Cardiac muscle cell (in vitro differentiated cells and primary cell): ENCODE measurements at places on chromosomes 3 and 15. TPM values are rescaled to one million over a fixed set of nuclear protein-coding genes. Genes with fewer than 3 reads are reported as not detected.

GRCh38 chr3:4589475-4590097 is 96.4 kb downstream of the ITPR1 start:
- no peak for DNase-seq

- no peak for DNase-seq
These were observed 12.8 kb upstream of the MTMR10 start for GRCh38 chr15:31004220-31004733.

DNA sequence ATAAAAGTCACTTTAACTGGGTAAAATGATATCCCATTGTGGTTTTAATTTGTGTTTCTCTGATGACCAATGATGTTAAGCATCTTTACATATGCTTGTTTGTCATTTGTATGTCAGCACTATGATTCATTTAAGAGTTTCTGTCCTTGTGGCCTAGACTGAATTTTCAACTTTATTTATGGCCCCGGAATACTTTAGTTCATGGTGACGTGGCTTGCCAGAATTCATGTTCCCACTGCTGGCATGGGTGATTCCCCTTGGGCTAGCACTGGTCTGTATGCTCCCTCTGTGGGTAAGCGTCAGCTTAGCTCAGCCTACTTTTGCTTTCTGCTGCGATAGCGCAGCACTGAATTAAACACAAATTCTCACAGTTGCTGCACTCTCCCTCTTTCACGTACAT is 436.3 kb upstream of the SGO1 start:
- no peak for DNase-seq

DNA sequence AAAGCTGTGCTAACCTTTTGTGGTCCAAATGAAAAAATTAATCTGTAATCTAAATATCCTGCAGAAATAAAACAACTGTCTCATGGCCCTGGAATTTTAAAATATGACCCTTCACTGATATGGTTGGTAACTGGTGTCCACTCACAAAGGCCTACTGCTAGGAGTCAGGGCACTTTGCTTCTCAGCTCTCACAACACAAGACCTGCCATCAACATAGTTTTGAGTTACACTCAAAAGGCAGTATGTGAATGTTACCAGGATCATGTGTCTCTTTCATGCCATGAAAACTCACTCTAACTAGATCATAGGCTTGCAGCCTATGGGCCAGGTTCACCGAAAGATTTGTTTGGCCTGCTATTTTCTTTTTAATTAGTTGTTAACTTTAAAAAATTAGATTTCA is 10.0 kb upstream of the MLF1 start:
- peak; percentile 36 for DNase-seq

The ULK3 gene
- total RNA-seq: 39.5 and 52.4 TPM in 2 replicates

The RBPMS2 gene
- total RNA-seq: 18.4 and 35.4 TPM in 2 replicates
